ENCODE measurements at places on chromosomes 1 and 21.

DNA sequence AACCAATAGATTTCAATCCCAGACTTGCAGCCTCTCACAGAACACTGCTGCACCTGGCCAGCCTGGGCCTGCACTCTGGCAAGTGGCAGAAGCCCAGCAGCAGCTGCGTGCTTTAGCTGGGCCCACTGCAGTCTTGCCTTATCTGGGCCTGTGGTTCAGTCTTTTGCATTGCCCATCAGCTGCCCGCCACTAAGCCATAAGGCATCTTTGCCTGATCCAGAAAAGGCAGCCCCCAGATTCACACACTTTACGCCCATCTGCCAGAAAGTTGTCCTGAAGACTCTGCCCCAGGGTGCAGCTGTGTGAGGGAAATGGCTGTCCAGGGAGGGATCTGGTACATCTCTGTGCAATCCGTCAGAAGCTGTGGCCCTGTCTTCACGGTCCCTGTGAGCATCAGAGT, 217.0 kb downstream of the DNAH14 start:
- no peak for DNase-seq

DNA sequence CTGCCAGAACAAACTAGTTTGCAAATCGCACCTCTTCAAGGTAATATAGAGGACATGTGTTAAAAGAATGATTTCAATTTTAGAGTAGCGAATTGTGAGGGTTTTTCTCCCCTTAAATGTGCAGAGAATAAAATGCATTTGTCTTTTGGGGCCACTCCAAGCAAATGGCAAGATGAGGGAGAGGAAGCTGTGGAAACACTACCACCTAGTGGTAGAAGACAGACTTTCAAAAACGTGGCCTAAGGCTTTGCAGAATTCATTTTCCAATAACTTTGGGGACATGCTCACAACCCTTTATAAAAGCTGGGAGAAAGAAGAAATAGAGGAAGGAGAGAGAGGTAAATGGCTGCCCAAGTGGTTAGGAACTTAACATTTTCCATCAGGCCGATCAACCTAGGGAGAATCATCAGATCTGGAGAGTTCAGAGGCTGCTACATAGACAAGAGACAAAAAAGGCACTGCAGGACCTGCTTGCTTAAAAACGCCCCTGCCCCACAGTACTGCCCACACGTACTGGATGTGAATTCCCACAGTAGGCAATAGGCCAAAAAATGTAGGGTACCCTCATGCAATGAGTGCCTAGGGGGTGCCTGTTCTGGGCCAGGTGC, 15.7 kb upstream of the RCAN1 start:
- DNase-seq = peak; percentile 34

DNA sequence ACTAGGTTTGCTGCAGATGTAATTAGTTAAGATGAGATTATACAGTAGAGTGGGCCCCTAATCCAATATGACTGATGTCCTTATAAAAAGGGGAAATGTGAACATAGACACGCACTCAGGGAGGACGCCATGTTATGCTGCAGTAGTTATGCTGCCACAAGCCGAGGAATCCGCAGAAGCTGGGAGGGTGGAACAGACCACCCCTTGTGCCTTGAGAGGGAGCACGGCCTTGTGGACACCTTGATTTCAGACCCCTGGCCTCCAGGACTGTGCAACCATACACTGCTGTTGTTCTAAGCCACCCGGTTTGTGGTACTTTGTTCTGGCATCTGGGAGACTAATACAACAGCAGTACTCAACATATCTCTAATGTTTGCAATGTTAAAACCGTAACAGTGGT, 57.9 kb upstream of the HIVEP3 start:
- DNase-seq = no peak

DNA sequence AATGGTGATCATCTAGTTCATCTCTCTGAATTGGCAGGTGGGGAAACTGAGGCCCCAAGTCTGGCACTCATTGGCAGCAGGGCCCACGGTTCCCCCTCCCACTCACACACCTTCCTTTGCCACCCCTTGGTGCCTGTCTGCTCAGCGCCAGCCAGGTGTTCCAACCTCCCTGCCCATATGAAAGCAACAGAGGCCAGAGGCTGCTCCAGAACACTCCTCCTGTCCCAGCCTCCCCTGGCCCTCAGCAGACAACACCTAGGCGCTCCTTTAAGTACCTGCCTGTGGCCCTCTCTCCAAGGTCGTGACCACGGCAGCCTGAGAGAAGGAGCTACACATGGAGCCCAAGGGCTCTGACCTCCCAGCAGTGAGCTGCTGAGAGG, 362.3 kb upstream of the VAMP3 start:
- DNase-seq = no peak

DNA sequence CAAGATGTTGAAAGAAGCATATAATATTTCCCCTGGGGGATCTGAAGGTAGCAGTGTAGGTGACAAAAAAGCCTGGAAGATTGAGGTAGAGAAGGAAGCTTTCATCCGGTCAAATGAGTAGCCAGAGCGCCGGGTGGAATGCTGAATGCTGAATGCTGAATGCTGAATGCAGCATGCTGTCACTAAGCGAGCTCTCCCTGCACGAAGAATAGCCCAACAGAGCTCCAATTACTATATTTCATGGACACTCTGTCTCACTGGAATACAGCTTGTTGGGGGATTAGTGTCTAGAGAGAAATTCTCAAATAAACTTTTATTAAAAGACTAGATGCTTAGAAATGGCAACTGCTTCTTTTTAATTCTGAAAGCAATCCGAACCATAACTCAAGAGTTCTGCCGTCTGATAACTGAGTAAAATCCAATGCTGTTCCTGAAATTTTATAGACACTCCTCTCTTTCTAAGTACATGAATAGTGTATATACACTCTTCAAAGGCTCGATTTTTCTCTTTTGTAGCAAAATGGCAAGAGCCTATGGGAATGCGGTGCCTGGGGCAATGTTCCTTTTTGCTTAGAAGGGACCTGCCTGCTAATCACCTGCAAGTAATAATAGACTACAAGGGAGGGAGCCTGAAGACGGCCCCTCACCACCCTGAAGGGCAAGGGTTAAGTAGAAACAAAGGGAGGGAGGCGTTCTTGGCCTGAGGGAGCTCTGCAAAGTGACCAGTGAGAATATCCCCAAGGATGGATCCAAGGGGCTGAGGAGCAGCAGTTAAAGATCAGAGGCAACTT, 203.7 kb upstream of the ESRRG start:
- no peak for DNase-seq

GRCh38 chr21:42646076-42646825, 7.2 kb upstream of the PDE9A start:
- DNase-seq = no peak

- DNase-seq = no peak
These were observed 52.5 kb downstream of the SIM2 start for GRCh38 chr21:36751383-36751782.

GRCh38 chr1:200260597-200261335, 149.1 kb downstream of the ZNF281 start:
- DNase-seq = no peak

DNA sequence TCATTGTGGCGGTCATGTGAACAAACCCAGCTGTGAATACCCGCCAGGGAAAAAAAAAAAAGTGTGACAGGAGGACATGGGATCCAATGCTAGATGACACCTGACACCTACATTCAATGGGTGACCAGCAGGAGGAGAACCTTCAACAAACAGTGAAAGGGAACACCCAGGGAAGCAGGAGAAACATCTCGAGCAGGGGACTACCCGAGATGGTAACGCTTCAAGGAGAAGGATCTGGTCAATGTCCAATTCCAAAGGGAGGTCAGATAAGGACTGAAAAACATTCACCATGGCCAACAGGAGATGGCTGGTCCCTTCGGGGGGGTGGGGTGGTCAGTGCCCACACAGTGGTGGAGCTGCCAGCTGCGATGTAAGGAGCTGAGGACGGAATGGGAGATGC, 46.3 kb downstream of the PTPN14 start:
- no peak for DNase-seq

GRCh38 chr1:54051933-54052430, 1.0 kb downstream of the TMEM59 start:
- no peak for DNase-seq

DNA sequence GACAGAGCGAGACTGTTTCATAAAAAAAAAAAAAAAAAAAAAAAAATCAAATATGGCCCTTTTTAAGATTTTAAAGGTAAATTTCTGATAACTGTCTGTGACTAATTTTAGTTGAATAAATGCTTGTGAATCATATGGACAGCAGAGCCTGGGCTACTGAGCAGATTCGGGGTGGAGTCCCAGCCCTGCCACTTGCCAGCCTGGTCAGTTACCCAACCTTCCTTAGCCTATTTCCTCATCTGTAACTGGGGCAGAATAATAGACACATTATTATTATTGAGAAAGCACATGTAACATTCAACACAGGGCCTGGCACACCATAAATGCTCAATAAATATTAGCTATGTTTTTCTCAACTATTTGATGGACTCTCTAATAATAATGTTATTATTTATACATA, 11.2 kb upstream of the H3-3A start:
- DNase-seq = no peak

DNA sequence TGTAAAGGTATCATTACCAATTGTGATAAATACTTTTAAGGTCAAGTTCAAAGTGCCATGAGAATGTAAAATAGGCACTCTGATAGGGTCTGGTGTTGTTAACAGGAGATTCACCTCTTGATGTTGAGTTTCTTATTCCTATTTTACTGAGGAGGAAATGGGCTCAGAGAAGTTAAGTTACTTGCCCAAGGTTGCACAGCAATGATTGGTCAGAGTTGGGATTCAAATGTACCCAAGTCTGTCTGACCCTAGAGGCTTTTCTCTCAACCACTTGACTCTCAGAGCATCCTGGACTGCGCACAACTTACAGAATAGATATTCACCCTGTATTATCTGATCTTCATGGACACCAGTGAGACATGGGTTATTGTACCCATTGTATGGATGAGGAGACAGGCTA, 33.9 kb downstream of the SOX13 start:
- DNase-seq = no peak

GRCh38 chr1:243454328-243454997, 198.6 kb downstream of the SDCCAG8 start:
- DNase-seq = no peak

- DNase-seq = no peak
These were observed 554.6 kb upstream of the NCAM2 start for GRCh38 chr21:20443558-20444155.

DNA sequence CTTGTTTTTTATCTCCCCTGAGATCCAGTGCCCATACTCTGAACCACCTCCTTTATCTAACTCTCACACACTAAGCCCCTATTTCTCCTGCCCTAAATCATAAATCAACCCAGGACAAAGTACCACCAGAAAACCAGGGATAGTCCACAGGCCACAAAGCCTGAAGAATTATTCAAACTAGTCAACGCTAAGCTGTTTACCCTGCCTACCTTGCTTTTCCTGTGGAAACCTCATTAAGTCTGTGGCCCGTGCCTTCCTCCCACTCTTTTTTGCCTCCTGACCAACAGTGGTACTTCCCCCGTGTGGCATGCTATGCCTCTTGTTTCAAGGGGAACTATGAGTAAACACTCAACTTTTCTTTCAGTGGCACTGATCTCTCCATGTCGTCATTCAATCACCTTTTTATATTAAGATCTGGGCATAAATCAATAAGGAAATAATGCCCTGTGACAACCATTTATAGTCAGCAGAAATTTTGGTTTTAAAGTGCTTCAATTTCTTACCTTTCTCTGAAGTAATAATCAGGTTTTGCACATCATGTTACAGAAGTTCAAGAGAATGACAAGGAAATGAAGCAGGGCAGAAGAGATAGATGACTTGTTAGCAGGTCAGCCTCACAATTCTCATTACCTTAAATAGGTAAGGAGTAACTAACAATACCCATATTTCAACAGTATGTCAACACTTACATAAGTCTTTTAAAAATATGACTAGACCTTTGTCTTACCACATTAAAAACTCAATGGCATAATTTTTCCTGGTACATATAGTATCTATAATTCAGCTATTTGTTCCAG, 32.1 kb downstream of the EYA3 start:
- no peak for DNase-seq

- DNase-seq = no peak
These were observed 3.1 kb upstream of the SH3BP5L start for GRCh38 chr1:248828845-248829244.

DNA sequence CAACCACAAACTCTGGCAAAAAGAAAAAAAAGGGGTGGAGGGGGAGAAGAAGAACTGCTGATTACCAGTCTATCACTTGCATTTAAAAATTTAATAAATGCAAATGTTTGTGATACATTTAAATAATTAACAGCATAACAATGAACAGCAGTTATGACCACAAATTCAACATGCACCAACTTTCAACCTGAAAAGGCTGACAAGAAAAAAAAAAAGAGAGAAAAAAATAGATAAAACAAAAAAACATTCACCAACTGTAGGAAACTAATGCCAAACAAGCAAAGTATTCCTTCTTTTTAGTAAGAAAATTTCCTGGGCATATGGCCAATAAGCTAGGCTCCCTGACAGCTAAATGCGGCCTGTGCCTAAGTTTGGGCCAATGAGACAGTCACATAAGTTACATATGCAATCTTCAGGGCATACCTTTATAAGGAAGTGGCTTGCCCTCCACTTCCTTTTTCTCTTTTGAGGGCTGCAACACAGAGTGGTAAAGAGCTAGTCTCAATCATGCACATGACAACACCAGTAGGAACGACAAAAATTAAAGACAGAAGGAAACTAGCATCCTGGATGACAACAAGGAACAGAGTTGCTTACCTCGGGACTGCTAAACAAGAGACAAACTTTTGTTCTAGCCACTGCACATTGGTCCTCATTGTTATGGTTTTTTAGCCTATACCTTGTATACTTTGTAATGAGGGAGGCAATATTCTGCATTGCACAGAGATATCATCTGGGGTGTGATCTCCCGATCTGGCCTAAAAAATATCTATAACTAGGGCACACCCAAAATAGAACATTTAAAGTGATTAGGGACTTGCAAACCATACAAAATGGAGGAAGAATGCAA, 24.2 kb upstream of the PHTF1 start:
- no peak for DNase-seq

DNA sequence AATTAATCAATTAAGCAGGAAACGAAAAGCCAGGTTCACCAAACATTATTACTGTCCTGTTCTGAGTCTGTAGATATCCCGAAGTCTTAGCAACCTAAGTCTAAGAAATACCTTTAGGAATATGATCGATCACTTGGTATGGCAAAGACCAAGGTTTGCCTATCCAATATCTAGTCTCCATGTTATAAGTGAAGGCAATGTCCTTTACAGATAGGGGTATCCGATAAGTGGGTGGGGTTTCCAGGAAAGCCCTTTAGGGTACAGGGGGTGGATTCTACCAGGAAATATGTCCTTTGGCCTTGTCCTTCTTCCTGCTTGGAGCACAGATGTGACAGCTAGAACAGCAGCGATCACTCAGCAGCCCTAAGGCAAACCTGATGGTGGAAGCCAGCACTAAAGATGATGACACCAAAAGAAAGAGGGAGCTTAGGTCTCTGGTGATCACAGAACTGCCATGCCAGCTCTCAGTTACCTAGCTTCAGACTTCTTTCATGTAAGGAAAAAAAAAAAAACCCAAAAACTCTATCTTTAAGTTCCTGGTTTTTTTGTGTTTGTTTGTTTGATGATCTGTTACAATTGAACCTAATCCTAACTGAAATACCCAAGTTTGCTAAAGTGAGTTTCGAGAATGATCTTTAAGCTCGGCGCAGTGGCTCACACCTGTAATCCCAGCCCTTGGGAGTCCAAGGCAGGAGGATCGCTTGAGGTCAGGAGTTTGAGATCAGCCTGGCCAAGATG, 40.8 kb downstream of the DSTYK start:
- no peak for DNase-seq

- DNase-seq = no peak
These were observed 137.1 kb downstream of the ACTL8 start for GRCh38 chr1:17892225-17892624.

GRCh38 chr1:90045853-90046563, 51.1 kb downstream of the ZNF326 start:
- DNase-seq = peak; percentile 18

- DNase-seq = no peak
These were observed 258.3 kb downstream of the SRGAP2C start for GRCh38 chr1:121443001-121443540.

- DNase-seq = no peak
These were observed 48.2 kb downstream of the RASSF5 start for GRCh38 chr1:206555473-206555935.

All from glomerular endothelial cell (primary cell).